NCI-H1105 treated with DMSO at 0.1 percent for 48 hours (cell line): ENCODE measurements at places on chromosomes 2 and 18.
A peak's percentile ranks its signal among the peaks of the same experiment; 100 is the strongest.

- DNase-seq = no peak
These were observed 2.0 kb upstream of the MYO1B start for GRCh38 chr2:191243154-191243553.

GRCh38 chr2:197191940-197192322 is 118.6 kb downstream of the ANKRD44 start:
- DNase-seq = no peak

GRCh38 chr18:22297008-22297407 is 120.7 kb downstream of the CTAGE1 start:
- no peak for DNase-seq

DNA sequence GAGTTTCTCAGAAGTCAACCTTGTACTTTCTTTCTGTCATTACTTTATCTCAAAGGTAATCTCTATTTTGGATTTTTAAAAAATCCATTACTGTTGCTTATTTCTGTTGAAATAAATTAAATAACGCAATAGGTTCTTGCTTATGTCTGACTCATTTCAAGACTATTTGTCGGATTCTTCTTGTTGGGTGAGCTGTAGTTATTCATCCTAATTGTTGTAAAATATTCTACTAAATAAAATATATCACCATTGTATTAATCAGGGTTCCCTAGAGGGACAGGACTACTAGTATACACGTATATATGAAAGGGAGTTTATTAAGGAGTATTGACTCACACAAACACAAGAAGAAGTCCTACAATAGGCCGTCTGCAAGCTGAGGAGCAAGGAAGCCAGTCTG is 403.9 kb upstream of the CYRIA start:
- DNase-seq = no peak

DNA sequence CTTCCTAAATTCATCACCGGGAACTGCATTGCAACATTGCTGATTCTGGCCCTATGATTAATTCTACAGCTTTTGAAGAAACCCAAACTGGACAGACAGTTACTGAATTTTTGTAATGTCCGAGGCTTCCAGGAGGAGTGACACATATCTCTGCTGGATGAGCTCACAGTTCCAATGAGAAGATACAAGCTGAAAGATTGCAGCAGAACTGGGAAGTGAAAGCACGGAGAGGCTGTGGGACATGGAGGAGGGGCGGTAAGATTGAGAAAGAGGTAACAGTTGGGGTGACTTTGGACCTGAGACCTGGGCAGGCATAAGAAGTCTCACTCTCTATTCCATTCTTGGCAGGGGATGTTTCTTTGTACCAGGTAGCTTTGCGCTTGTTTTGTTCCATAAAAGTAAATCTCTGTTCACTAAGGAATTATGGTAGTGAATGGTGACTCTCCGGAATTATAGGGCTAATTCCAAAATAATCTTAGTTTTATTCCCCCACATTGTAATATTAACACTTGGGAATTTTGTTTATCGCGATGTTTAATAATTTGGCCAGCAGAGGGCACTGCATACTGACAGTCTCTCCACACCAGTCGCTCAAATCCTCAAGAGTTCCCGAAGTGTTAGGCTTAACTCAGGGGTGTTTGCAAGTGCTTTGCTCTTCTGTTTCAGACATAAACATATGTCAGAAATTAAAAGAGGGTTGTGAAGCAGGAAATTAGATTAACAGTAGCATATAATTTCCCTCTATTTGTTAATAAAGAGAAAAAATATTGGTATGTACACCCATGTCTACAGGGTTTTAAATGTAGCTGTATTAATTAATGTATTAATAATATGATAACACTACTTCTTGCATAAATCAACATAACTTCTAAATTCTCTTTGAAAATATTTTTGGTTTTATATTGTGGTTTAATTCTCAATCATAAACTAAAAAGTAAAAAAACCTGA is 201.4 kb downstream of the SOCS6 start:
- peak; percentile 73 for DNase-seq

DNA sequence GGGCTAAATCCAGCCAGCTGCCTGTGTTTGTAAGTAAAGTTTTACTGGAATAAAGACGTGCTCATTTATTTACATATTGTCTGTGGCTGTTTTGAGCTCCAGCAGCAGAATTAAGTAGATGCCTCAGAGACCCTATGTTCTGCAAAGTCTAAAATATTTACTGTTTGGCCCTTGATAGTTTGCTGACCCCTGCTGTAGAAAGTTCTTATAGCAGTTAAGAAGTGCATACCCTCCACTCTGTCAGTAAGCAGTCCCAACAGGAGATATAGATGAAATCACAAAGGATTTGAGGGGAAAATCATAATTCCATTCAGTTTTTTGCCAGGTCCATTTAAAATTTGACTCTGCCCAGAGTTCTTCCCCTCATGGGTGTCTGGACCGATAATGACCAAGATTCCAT is 50.1 kb upstream of the ITM2C start:
- no peak for DNase-seq

DNA sequence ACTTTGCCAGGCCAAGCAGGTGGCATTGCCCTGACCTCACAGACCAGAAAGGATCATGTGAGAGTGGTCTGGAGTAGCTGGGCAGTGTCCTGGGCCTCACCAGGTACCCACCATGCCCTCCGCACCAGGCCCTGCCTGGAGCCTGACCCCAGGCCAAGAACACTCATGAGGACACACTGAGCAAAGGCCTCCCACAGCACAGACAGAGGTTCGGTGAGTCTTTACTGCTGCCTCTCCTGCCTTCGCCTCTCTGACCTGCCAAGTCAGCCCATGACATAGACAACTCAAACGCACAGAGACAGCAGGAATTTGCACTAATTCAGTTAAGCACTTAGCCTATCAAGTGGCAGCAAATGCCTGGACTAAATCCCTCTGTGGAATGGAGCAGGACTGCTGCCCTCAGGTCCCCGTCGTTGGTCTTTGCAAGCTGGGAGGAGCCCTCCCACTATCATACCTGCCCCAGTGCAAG is 62.5 kb downstream of the RHOB start:
- DNase-seq = no peak

- DNase-seq = no peak
These were observed 43.6 kb downstream of the PKP4 start for GRCh38 chr2:158500333-158500732.

DNA sequence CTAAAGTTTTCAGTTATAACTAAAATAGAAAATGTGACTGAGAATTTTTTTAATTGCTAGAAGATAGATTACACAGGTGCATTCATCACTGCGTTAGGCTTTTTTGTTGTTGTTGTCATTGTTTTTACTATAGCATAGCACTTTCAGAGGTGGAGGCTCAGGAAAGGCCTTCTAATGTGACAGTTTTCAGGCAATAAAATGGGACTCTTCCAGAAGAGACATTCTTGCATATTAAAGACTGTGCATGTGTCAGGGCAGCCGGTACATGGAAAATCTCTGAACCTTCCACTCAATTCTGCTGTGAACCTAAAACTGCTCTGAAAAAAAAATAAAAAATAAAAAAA is 175.2 kb downstream of the METTL4 start:
- no peak for DNase-seq

DNA sequence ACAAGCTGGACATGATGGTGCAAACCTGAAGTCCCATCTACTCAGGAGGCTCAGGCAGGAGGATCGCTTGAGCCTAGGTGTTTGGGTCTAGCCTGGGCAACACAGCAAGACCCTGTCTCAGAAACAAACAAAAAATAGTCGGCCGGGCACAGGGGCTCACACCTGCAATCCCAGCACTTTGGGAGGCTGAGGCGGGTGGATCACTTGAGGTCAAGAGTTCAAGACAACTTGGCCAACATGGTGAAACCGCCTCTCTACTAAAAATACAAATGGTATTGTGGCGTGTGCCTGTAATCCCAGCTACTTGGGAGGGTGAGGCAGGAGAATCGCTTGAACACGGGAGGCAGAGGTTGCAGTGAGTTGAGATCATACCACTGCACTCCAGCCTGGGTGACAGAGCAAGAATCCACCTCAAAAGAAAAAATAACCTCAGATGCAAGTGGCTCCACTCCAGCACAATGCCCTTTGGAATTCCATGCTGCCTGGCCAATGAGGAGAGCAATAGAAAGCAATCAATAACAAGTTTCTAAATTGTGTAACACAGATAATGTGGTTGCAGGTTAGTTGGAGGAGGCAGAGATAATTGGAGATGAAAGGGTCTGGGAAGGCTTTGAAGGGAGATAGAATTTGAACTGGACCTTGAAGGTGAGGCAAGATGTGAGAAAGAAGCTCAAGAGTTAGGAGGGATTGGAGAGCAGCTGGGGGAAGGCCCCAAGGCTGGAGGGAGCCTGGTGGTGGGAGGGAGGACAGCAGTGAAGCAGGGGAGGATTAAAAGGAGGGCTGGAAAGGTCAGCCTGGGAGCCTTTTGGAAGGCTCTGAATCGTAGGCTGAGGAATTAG is 6.0 kb downstream of the TTC31 start:
- no peak for DNase-seq

- peak; percentile 16 for DNase-seq
These were observed 1382.8 kb upstream of the CELF4 start for GRCh38 chr18:38948436-38948835.

DNA sequence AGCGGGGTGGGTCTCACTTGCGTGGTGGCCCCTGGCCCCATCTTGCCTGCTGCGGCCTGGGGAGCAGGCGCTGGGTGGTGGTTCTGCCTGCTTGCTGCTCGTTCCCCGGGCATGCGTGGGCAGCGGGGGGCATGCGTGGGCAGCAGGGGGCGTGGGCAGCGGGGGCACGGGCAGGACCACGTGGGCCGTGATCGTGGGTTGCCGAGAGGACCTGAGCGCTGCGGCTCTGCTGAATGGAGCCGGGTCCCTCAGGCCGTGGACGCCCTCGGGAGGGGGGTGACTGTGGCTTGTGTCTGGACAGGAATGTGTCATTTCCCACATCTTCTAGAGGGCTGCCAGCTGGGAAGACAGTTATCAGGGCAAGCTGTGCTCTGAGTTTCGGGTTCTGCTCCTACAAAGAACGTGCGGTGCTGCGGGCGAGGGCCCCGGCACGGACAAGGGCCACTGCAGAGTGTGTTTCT is 8.3 kb upstream of the GAL3ST2 start:
- DNase-seq = no peak

DNA sequence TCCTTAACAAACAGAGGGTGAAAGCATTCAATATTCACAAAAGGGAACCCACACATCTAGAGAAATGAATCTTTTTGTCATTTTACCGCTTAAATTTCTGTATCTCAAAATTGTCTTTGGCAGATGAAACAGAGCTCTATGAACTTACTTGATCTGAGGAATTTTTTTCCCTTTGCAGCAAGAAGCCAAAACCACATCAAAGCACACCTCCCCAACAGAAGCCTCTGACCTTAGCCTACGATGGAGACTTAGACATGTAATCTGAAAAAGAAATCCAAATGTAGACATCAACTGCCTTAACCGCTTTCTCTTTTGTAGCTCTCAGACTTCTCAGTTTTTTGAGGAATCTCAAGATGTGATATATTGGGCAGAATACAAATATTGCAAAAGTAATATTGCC is 287.9 kb upstream of the HNMT start:
- DNase-seq = no peak

DNA sequence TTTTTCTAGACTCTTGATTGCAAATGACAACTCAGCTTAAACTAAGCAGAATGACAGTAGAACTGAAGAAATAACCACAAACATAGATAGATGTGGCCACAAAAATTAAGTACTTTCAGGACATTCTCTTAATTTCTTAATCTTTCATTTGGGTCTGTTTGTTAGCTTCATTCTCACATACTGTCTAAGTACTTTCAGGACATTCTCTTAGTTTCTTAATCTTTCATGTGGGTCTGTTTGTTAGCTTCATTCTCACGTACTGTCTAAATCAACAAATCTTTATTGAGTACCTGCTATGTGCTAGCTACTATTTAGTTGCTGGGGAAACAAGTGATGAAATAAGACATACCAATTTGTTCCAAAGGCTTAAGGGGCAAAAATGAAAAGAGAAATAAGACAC is 35.1 kb downstream of the FAM117B start:
- DNase-seq = no peak

- DNase-seq = no peak
These were observed 101.8 kb downstream of the DAW1 start for GRCh38 chr2:227973241-227973640.

DNA sequence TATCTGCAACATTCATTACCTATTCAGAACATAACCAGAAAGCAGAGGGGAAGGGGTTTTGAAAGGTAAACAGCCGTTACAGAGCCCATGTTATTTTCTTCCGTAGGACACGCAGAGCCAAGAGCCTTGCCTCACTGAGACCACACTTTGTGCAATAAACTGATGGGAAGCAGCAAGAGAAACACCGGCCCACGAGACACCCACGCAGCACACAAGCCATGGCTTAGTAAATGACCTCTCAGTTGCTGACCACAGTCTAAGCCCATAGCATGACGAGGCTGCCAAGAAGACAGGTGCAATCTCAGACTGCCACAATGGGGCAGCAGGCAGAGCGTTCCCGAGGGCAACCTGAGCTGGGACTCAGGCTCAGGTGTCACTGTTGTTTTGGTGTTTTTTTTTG is 59.6 kb downstream of the CABYR start:
- DNase-seq = no peak

DNA sequence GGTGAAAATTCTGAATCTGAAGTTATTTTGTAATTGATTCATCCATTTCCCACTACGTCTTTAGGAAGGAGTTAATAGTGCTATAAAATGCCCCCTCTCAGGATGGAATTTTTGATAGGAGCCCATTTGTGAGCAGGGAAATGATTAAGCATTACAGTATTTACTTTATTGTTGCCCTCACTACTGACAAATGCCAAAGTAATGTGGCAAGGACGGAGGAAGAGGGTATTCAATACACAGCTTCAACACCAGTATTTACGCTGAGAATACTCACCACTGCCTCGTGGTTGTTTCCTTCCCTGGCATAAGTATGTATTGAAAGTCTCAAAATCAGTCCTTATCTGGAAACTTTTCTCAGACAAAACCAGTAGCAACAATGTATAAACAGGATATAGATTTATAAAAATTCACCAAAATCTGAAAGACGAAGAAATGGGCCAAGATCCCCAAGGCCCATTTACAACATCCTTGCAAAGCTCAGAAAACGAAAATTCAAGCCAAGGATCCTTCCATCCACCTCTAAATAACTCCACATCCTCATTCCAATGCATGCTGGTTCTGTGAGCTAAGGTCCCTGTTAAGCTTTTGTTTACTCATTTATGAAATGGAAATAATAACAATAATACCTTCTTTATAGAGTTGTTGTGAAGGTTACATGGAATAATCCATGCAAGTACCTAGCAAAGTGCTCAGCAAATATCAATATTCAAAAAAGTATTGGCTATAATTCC is 29.3 kb downstream of the FEZ2 start:
- no peak for DNase-seq

- DNase-seq = no peak
These were observed 196.0 kb upstream of the SPHKAP start for GRCh38 chr2:228377533-228377932.

- no peak for DNase-seq
These were observed 37.8 kb downstream of the FAM168B start for GRCh38 chr2:131055169-131056065.

DNA sequence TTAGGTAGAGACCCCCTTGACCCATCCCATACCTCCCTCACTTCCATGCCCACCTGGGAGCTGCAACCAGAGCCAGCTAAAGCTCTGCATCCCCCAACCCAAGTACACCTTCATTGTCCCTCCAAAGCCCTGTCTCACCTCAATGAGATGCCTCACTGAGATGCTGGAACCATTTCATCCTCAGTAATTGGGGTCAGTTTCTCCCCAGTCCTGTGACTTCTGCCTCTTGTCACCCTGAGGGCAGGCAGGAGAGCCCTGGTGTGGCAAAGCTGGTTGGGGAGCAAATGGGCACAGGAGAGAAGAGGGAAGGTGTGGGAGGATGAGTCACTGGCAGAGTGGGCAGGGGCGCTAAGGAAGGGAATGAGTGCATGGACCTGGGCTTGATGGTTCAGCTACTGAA is 27.9 kb upstream of the NT5DC4 start:
- no peak for DNase-seq

GRCh38 chr2:241269707-241270520 is 45.6 kb downstream of the HDLBP start:
- no peak for DNase-seq
